Iris pigment epithelial cell (primary cell): ENCODE measurements at places on chromosomes 5 and 9.

GRCh38 chr9:70156729-70157128, 102.0 kb upstream of the SMC5 start:
- peak; percentile 29 for DNase-seq

DNA sequence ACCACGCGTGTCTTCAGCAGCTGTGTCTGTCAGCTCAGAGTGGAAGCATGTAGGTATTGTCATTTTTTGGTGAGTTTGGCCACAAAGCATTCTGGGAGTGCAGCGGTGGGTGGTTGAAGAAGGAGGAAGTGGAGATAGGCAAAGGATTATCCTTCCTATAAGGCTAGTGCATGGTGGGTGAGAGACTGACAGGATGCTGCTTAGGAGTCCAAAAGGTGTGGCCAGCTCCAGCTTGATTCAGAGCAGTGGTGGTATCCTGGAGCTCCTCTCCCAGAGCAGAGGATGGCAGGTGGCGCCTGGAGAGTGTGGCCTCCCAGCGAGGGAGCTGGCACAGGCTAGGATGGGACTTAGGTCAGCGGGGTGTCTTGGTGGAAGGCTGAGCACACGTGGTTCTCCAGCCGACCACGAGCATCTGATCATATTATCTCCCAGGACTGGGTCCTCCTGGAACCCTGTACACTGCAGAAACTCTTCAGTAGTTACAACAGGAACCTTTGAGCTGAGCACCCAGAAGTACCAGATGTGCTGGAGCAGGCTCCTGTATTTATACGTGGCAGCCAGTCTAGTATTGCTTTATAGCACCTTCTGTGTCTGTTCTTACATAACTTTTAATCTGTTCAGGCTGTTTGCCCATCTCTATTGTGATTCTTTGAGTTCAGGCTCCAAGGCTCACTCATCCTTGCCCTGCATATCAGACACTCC, 29.6 kb downstream of the MAML1 start:
- DNase-seq = peak; percentile 51

- DNase-seq = no peak
Observed at GRCh38 chr5:151278845-151279244, 24.7 kb downstream of the SLC36A3 start.

DNA sequence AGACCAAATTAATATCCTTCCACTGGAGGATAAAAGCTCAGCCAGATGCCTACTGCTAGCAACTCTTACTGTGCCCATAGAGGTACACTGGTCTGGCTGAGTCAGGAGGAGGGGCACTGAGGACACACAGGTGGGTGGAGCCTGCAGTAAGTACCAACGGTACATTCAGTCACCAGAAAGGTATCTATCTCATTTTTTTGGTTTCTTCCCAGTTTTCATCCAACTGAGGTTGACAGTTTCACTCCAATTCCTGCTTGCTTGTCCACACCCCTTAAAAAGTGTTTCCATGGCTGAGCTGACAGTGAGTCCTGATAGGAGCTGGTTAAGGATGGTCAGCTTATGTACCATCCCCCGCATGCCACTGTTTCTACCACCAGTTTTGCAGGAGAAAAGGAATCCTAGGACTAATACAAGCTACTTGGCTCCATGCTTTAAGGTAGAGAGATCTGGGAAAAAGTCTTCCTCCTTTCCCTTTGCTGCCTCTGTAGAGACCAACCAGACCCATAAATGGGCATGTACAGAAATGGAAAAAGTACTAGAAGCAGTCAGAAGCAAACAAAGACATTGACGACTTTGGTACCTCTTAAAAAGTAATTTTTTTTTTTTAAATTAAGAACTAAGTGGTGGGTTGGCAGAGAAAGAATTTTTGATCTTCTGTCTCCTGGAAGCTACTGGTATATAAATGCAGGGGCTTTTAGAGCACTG, 3.2 kb downstream of the ELL2 start:
- DNase-seq = peak; percentile 28

DNA sequence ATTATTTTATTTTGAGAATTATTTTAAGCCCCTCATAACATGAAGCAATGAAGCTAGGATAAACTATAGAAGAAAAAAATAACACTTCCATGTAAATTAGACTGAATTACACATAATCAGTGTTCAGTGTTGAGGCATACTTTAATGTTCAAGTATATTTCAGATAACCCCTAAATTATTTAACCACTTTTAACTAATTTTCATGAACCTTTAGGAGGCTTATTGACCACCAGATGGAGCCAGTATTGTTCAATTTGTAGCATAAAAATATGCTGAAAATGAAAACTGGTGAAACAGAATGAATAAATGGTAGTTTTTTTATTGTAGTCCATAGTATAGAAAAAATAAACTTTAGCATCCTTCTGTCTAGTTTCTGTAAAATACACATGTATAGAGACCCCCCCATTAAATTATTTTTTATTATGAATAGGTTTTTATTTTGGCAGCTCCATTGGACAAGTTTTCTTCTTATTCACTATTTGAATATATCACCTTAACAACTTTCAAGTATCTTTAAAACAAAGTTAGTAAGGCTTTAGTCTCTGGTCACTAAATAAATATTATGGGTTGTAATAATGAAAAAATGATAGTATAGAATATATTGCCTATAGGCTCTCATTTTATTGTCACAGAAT, 190.1 kb downstream of the CWC27 start:
- DNase-seq = peak; percentile 57

DNA sequence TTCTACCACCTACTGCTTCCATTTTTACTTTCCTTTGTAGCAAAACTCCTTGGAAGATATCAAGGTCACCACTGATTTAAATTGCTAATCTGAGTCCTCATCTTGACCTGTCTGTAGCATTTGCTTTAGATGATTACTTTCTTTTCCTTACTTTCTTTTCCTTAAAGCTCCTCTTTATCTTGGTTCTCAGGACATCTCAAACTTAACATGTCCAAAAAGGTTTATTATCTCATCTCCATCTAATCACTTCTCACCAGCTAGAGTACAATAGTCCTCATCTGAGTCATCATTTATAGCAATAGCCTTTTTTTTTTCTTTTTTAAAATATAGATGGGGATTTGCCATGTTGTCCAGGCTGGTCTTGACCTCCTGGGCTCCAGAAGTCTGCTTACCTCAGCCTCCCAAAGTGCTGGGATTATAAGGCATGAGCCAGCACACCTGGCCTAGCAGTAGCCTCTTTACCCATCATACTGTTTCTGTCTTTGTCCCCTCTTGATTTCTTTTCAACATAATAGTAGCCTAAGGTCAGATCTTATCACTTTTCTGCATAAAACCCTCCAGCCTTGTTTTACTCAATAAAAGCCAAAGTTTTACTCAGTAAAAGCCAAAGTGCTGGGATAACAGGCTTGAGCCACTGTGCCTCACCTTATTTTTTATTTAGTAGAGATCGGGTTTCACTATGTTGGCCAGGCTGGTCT, 32.9 kb upstream of the GPR21 start:
- peak; percentile 29 for DNase-seq

- DNase-seq = no peak
Observed at GRCh38 chr5:106408570-106408969, 1262.2 kb downstream of the EFNA5 start.

DNA sequence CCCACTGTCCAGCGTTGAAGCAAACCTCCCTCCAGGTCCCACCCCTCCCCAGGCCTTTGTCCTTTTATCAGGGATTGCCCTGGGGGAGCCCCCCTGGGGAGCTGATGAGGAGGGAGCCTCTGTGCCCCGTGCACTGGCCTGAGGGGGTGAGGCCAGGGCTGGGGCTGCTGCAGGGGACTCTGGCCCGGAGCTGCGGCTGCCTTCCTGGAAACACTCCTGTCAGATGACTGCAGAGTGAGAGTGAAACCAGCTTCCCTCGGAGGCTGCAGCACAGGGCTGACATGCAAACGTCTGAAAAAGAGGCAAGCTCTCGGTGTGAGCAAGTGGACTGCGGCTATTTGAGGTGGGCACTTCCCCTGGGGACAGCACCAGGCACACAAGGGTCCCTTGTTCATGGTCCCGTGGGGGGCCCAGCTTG, 4.6 kb upstream of the TRAF2 start:
- peak; percentile 57 for DNase-seq
